ENCODE measurements at places on chromosomes 1 and 21.

GRCh38 chr1:106995970-106996369 is 60.5 kb upstream of the PRMT6 start:
- no peak for DNase-seq

DNA sequence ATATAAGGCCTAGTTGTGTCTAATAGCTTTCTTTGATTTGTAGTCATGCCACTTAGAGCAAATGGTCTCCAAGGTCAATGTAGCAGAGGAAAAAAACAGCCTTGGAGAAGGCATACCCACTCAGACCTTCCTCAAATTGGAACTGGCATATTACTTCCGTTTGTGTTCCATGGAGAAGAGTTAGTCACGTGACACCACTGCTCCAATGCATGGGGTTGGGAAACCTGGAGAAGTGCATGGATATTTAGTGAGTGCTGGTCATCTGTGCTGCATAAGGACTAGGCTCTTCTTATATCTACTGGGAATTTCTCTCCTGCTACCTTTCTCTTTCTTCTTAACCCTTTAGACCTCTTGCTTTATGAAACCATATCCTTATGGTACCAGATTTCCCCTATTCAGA is 167.8 kb downstream of the BACH1 start:
- no peak for DNase-seq

- DNase-seq = no peak
Observed at GRCh38 chr1:172812118-172812517, 153.2 kb downstream of the FASLG start.

- peak; percentile 16 for DNase-seq
Observed at GRCh38 chr1:112699425-112700144, 7.3 kb downstream of the RHOC start.

DNA sequence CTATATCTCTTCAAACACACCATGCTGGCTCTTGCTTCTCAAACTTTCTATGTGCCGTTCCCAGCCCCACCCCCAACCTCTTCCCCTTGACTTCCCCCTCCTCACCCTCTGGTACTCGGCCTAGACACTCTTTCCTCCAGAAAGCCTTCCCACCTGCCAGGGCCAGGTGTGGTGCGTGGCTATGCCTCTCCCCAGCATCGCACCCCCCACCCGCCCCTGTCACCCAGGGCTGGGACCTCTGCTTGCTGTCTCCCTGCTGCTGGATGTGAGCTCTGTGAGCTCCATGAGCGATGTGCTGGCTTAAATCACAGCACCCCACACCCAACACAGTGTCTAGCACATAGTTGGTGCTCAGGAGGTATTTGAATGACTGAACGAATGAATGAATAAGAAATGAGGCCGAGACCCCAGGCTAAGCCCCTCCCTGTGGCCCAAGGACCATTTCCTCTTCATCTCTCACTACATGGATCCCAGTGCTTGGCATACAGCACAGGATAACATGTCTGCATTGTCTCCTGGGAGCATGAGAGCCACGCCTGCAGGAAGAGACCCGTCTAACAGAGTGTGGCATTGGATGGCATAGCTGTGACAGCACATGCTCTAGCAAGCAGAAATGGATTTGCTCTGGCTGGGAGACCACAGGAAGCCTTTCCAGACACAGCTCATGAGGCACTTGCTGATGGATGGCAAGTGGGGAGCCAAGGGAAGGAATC is 19.7 kb downstream of the TNNT2 start:
- DNase-seq = no peak

GRCh38 chr1:18945401-18945849 is 11.1 kb downstream of the IFFO2 start:
- DNase-seq = no peak

DNA sequence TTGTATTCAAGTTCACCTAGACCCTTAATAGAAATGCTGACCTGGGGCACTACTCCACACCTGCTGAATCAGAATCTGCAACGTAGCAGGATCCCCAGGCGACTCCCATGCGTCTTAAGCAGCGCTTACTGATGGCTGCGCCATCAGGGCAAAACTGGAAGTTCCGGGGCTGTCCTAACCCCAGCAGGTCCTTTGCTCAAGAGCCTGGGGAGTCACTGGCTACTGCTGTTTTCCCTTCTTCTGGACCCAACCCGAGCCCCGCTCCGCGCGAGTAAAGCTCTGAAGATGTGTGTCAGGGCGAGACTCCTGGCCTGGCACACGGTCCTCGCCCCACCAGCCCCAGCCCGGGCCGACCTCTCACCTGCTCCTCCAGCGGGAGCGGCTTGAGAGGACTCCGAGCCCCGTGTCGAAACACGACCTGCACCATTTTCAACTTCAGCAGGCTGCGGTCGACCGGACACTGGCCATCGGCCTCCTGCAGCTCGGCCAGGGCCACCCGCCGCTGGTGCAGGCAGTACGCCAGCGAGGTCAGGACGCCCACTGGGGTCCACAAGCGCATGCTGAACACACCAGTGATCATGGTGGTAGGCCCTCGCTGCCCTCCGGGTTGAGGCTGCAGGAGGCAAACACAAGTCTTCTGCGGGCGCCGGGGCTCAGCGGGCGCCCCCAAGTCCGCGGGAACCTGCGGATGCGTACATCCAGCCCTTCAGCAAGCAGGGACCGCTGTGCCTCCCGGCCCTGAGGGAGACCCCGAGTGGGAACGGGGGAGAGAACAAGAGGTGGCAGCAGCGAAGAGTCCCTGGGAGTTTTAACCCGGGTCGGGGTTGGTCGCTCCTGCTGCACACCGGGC is 630 bp downstream of the ACP6 start:
- peak; percentile 59 for DNase-seq

GRCh38 chr1:171299342-171299741 is 14.6 kb upstream of the FMO4 start:
- no peak for DNase-seq

DNA sequence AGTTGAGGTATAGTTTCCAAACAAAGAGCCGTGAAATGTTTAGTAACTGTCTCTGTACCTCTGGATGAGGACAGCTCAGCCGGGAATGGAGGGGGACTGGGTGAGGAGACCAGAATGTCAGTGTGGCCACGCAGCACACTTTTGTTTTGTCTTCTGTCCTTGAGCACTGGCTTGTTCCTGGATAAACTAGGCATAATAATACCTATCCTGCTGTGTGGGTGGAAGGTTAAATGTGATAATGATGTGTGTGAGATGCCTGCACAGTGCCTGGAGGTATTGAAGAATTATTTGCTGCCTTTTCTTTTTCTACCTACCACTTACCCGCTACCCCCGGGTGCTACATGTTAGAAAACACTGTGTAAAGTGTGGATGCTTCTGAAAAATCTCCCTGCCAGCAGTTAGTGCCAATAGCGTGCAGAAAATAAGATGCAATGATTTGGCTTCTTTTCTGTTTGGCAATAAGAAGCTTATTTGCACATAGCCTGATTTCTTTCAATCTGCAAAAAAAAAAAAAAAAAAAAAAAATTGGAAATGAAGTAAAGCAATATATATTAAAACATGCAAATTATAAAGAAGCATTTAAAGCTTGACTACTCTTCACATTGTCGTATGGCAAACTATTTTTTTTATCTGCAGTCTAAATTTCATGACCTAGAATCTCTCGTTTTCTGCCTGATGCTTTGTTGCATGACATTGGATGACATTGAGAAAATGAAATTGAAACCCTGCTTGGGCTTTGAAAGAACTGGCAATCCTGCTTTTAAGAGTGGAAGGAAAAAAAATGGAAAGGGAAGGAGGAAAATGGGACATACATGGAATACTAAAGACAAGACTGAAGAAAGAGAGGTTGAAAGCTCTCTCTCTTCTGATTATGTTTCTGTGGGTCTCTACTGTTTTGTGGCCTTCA is 89.5 kb downstream of the DISC1 start:
- DNase-seq = no peak

DNA sequence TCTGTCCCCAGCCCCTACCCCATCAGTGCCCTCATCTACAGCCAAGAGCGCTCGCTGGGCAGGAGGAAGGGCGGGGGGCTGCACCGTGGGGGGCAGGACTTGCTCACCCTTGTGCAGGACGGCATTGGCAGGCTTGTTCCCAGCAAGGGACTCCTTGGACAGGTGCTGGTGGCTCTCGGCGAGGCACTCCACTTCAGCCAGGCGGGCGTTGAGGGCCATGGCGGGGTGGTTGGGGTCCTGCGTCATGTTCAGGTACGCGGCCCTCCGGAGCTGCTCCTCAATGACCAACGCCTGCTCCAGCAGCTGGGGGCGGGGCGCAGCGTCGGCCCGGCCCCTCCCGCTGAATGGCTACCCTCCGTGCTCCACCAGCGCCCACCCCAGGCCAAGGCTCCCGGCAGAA is 64.0 kb downstream of the KCNAB2 start:
- no peak for DNase-seq

GRCh38 chr1:228691211-228691610 is 44.1 kb upstream of the RHOU start:
- no peak for DNase-seq

GRCh38 chr21:42111811-42112210 is 40.7 kb downstream of the UMODL1 start:
- no peak for DNase-seq

- no peak for DNase-seq
Observed at GRCh38 chr1:234200566-234200965, 172.7 kb upstream of the COA6 start.

GRCh38 chr1:180862305-180862704 is 50.4 kb upstream of the KIAA1614 start:
- DNase-seq = no peak

DNA sequence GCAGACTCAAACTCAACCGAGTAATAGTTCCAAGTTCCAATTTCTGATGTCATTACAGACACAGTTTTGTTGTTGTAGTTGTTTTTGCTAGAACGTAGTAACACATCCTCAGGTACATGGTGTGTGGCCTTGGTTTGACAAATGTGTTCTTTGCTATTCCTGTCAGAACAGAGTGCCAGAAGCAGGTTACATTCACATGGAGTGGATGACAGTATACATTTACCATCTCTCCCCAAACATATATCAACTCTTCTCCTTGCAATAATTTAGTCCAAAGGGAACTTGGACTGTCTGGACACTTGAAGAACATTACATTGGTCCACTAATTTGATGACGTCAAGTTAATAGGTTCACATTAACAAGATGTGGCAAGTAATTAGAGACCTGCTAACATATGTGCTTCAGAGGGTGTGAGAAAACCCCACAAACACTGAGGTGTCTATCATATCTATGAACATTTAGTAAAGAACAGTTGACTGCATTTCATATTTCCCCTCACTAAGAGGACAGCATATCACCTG is 44.6 kb upstream of the ZBTB18 start:
- DNase-seq = no peak

DNA sequence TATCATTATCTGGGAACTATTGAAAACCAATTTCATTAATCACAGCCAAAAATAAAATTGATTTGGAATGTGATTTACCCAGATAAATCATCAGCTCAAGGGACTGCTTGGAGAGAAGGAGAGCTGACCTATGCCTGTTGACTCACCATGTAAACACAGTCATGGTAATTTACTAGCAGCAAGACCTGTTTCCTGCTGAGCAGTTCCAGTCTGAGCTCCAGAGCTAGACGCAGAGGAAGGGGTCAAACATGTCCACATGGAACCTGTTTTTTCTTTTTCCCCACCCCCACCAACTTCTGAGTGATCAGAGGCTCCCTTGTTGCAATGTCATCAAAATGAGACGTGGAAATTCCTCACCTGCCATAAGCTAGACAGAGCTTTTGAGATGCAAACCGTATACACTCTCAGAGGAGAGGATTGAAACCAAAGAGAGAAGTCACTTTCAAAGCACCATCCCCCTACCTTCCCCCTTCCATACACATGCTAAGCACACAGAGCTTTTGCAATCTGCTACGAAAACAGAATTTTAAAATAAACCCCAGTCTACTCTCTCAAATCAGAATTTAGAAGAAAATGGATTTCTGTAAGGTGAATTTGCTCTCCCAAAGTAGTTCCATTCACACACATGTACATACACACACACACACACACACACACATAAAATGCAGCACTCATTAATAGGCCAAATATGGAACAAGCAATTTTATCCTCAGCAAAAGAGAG is 55.9 kb upstream of the PTGFRN start:
- DNase-seq = peak; percentile 56

GRCh38 chr1:192311281-192311680 is 5.5 kb upstream of the RGS21 start:
- peak; percentile 46 for DNase-seq

GRCh38 chr1:41370756-41371420 is 9.7 kb downstream of the FOXO6 start:
- no peak for DNase-seq

DNA sequence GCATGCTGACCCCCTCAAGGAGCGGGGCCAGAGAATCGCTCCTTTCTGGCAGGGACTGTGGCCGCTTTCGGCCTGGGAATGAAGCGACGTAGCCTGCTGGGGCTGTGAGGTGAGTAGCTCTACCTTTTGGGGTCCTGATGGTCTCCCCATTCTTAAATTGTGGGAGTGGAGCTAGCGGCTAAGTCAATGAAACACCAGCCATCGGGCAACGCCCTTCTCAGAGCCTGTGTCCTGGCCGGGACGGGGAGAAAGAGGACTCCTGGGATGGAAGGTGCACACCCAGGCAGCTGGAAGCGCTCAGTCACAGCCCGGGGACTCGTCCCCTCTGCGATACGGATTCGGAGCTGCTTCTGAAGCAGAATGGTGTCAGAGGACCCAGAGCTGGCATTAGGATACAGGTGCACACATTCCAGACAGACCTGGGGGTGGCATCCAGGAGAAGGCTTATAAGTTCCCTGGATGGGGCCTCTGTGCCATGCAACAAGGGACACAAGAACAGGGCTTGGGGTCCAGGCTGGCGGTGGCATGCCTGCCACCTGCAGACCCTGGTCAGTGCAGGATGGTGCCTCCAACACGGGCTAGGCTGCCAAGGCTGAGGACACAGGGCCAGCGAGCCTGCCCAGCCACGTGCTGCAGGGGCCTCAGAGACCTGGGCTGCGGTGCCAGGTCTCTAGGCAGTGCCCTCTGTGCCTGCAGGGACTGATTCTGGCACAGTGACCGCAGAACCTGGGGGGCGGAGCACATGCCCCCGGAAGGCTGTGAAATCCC is 945 bp upstream of the WNT9A start:
- no peak for DNase-seq

DNA sequence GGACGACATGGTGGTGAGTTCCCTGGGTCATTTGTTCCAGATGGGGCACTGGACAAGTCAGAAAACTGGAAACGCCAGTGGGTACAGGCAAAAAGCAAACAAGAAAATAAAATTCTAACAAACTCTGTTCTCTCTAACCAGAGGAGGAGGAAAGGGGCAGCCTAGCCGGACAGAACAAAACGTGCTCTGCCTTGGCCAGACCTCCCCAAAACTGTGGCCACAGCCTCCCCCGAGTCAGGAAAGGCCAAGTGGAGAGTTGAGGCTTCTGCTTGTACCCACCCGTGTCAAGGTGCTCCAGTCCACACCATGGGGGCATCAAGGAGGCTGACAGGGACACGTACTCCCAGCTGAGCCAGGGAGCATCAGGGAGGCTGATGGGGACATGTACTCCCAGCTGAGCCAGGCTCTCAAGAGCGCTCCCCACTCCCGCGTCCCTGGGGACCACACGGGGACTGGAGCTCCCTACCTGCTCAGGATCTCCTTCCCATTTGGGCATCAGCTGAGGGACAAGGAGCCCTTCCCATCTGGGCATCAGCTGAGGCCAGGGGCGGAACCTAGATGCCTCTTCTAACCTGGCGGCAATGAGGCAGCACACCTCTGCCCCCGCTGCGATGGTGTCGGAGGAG is 154.8 kb upstream of the COL6A1 start:
- DNase-seq = no peak

GRCh38 chr1:106554294-106554693 is 502.2 kb upstream of the PRMT6 start:
- no peak for DNase-seq

GRCh38 chr1:6891781-6892579 is 106.7 kb downstream of the CAMTA1 start:
- no peak for DNase-seq

- no peak for DNase-seq
Observed at GRCh38 chr1:150234309-150234565, 1.7 kb downstream of the ANP32E start.

Measured in inflammatory macrophage treated with lipopolysaccharide for 4 hours (primary cell).